ENCODE measurements at places on chromosomes 5 and 9. TPM values are rescaled to one million over a fixed set of nuclear protein-coding genes. Genes with fewer than 3 reads are reported as not detected.

DNA sequence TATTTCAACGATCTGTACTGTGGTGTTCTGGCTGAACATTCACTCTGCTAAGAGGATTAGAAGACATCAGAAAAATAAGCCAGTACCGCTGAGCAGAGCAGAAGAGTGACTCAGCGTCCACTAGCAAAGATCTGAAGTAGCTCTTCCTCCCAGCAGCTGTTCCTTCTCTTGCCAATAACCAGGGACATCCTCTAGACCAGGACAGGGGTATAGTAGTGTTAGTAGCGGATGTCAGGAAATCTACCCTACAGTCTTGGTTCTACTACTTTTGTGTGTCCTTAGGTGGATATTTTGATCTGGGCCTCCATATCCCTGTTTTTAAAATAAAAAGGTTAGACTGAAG, 103.6 kb downstream of the TSSK1B start:
- H3K27me3 ChIP-seq, result no peaks in the 10 kb centered on the region
- peak overlapping the region; percentile 10 for H3K27ac ChIP-seq
- H3K36me3 ChIP-seq, result no peaks in the 10 kb centered on the region
- peaks cover 5% of the 10 kb centered on the region for H3K4me1 ChIP-seq
- peak overlapping the region; percentile 10 for H3K4me3 ChIP-seq

Gene CDC25C
- 29.5 TPM for total RNA-seq

Gene GABRA1
- not detected for total RNA-seq

DNA sequence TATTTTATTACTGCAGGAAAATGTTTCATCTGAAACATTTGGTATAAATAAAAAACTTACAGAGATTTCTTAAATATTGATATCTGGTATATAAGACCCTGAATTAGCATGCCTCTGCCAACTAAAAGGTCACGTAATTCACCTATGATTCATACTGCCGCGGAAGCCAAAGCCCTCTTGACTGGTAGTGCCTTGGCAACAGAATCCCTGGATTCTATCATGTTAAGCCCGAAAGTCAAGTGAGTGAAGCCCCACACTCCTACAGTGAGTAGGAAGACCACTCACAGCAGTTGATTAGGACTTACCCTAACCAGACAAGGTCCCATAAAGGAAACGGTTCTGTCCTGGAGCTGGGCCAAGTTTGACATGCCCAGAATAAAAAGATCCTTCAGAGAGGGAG, 175.6 kb upstream of the NREP start:
- no peaks in the 10 kb centered on the region for H3K4me1 ChIP-seq
- DNase-seq, result peak; percentile 10
- no peak overlapping the region for H3K4me3 ChIP-seq
- no peak overlapping the region for H3K27ac ChIP-seq
- H3K36me3 ChIP-seq, result no peaks in the 10 kb centered on the region
- H3K27me3 ChIP-seq, result peaks cover 7% of the 10 kb centered on the region

Gene GRXCR2
- not detected for total RNA-seq

Data from SJCRH30 (cell line).